K562 (cell line): ENCODE measurements at places on chromosomes 7 and 10. TPM values are rescaled to one million over a fixed set of nuclear protein-coding genes. Genes with fewer than 3 reads are reported as not detected.

Gene RSU1
- 27.7 and 29.1 TPM in 2 replicates for total RNA-seq

Gene LRRN3
- total RNA-seq = 0.20 and 0.35 TPM in 2 replicates

Gene SOSTDC1
- 8.8 and 12.0 TPM in 2 replicates for total RNA-seq

Gene SLC35B4
- 28.0 and 28.2 TPM in 2 replicates for total RNA-seq

Gene NDUFB8
- 146 and 154 TPM in 2 replicates for total RNA-seq

Gene LHPP
- 5.3 and 6.3 TPM in 2 replicates for total RNA-seq

Gene TMEM273
- total RNA-seq = 63.1 and 64.3 TPM in 2 replicates

Gene CPEB3
- 1.1 and 1.2 TPM in 2 replicates for total RNA-seq

Gene INTS15
- total RNA-seq = 23.5 and 24.6 TPM in 2 replicates

Gene NUTM2E
- total RNA-seq = 0.09 and 0.20 TPM in 2 replicates

Gene ABCA13
- 0.64 and 0.69 TPM in 2 replicates for total RNA-seq

Gene SPAG6
- 6.6 and 7.5 TPM in 2 replicates for total RNA-seq

Gene ZNF117
- 8.5 and 9.3 TPM in 2 replicates for total RNA-seq

Gene ZNF853
- total RNA-seq = not detected in 2 replicates
